ENCODE measurements at places on chromosomes 12 and 14. TPM values are rescaled to one million over a fixed set of nuclear protein-coding genes. Genes with fewer than 3 reads are reported as not detected.

GRCh38 chr12:124876171-124876570 lies 12.5 kb upstream of the SCARB1 start:
- DNase-seq: no peak

DNA sequence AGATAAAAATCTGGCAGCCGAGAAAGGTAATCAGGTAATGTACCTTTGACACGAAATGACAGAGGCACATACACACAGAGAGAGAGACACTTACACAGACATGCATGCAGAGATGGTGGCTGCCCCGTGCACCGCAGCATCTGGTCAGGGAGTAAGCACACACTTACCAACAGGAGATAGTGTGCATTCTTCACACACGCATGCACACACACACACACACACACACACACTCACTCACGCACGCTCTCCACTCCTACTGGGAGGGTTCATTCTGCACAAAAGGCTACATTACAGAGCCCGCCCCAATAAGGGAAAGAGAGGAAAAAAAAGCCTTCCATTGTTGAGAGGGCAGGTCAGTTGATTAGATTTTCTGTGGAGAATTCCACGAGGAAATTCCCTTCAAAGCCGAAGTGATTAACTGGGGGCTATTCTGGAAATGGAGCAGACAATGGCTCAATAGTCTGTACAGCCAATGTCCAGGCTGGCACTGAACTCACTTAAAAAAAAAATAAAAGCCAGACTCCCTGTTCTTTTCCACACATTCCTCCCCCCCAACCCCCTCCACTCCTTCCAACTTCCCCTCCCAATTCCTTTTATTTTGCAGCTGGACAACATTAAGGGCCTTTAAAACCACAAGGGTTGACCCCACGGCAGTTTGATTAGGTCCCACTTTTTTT lies 1.4 kb upstream of the SOX5 start:
- DNase-seq: no peak

HOXC10 gene
- total RNA-seq: not detected

DNA sequence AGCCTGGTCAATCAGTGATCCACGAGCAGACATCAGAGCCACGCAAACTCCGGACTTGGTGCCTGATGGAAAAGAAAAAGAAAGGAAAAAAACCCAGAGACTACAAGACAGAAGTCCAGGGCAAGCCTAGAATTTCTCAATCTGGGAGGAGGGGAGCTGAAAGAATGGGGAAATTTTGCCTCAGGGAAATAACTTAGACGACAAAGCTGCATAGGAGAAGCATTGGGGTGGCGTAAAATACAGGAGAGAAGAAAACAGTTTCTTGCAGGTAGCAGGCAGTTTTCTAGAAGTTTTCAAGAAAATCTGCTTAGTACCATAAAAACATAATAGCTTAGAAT lies 2.6 kb upstream of the SLC11A2 start:
- no peak for DNase-seq

C3AR1 gene
- 2.1 TPM for total RNA-seq

DNA sequence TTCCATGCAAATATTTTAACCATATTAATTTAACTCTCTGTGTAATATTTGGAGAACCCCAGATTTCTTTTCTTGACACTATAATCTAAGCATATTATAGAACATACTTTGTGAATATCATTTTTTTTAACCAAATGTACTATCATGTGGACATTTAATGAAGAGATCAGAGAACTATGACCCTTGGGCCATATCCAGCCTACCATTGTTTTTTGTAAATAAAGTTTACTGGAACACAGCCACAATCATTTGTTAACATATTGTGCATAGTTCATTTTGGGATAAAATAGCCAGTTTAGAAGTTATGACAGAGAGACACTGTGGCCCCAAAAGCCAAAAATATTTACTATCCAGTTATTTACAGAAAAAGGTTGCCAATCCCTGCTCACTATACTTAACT lies 338.2 kb downstream of the TMEM117 start:
- DNase-seq: no peak

- no peak for DNase-seq
Measured at GRCh38 chr12:131793243-131794022, 34.8 kb upstream of the MMP17 start.

GRCh38 chr12:4566474-4566873 lies 4.5 kb downstream of the DYRK4 start:
- no peak for DNase-seq

KCNC2 gene
- not detected for total RNA-seq

DNA sequence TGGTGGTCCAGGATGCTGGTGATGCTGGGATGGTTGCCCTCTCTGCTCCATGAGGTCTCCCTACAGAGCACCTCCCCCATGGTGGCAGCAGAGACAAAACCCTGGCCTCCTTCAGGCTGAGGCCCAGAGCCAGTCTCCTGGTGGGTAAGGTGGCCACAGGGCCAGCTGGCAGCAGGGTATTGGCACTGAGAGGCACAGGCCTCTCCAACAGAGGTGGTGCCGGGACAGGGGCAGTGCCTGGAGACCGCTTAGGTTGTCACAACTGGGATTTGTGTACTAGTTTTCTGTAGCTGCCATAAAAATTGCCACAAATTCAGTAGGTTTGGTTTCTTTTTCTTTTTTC lies 6.1 kb upstream of the MTA1 start:
- no peak for DNase-seq

PLBD1 gene
- total RNA-seq: 47.5 TPM

- DNase-seq: no peak
Measured at GRCh38 chr12:66647034-66647691, 31.7 kb downstream of the GRIP1 start.

BEGAIN gene
- 0.49 TPM for total RNA-seq

GRCh38 chr12:103547929-103548328 lies 39.1 kb upstream of the STAB2 start:
- DNase-seq: no peak

GPR65 gene
- total RNA-seq: 0.56 TPM

DNA sequence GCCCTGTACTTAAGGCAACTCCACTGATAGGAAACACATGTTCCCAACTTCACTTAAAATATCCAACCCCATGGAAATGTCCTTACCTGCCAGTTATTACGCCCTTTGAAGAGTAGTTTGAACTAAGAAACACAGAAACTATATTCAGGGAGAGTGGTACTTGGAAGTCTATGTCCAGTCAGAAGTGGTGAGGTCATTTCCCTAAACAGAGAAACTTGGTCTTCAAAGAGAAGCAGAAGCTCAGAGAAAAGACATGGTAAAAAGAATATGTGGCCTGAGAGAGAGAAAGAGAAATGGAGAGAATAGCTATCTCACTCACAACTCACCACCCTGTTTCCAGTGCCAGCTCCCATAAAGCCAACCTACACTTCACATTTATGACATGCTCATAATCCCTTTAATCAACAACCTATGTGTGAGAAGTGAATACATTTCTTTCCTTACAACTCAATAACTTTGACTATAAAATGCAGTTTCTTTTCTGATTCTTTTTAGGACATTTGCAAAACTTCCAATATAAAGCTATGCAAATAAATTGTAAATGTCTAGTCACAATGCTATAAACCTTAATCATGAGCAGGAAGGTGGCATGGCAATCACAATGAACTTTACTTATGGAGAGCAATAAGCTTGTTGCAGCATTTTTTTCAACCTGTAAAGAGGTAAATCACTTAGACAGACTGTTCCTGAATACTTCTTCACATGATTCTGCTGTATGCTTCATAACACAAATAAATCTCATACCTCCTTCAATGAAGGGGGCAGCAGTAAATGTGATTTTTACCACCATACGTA lies 67.1 kb downstream of the CPNE8 start:
- DNase-seq: no peak

GRCh38 chr12:58007875-58008274 lies 66.5 kb downstream of the ATP23 start:
- DNase-seq: no peak

- no peak for DNase-seq
Measured at GRCh38 chr14:56754921-56755320, 55.4 kb downstream of the OTX2 start.

OLR1 gene
- total RNA-seq: 0.35 TPM

KRT2 gene
- total RNA-seq: not detected

CLEC9A gene
- not detected for total RNA-seq

- DNase-seq: no peak
Measured at GRCh38 chr14:68822132-68822651, 29.3 kb upstream of the ZFP36L1 start.

GRCh38 chr14:92392711-92393110 lies 69.7 kb downstream of the SLC24A4 start:
- DNase-seq: no peak

LPAR5 gene
- total RNA-seq: 4.8 TPM

DNA sequence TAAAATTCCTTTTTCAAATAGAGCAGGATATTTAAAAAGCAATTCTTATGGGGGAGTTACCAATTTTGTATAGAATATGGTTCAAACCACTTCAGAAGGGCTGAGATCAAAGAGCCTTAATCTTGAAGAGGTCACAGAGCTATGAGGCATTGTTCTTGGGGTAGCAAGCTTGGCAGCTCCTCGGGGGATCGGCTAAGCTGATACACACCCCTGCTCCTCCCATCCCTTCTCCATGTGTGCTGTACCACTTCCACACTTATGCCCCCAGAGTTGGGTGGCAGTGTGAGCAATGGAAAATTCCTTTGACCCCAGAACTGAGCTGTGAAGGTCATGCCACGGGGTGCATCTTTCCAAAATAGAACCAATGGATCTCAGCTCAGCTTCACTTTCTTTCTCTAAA lies 15.0 kb upstream of the TMEM30B start:
- no peak for DNase-seq

DNA sequence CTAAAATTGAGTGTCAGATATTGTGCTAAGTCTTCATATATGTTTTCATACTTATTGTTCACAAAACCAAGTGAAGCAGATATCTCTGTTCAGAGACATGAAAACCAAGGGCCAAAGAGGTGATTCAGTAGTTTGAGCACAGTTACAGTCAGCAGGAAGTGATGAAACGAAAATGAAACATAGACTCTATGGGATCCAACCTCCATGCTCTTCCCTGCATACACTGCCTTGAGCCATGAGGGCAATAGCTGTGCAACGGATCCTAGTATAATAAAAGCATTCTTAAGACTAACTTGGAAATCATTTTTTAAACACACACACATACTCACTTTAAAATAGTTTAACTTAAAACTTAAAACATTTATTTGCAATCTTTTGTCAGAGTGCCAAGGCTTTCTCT lies 27.9 kb downstream of the ESR2 start:
- DNase-seq: no peak

GRCh38 chr12:30694412-30695198 lies 1.1 kb downstream of the IPO8 start:
- no peak for DNase-seq

- no peak for DNase-seq
Measured at GRCh38 chr14:50530358-50530757, 2.0 kb downstream of the MAP4K5 start.

ATL1 gene
- total RNA-seq: 1.7 TPM

- DNase-seq: no peak
Measured at GRCh38 chr12:54509617-54510016, 12.1 kb downstream of the NCKAP1L start.

- DNase-seq: no peak
Measured at GRCh38 chr12:53187145-53187899, 6.6 kb upstream of the CSAD start.

DNA sequence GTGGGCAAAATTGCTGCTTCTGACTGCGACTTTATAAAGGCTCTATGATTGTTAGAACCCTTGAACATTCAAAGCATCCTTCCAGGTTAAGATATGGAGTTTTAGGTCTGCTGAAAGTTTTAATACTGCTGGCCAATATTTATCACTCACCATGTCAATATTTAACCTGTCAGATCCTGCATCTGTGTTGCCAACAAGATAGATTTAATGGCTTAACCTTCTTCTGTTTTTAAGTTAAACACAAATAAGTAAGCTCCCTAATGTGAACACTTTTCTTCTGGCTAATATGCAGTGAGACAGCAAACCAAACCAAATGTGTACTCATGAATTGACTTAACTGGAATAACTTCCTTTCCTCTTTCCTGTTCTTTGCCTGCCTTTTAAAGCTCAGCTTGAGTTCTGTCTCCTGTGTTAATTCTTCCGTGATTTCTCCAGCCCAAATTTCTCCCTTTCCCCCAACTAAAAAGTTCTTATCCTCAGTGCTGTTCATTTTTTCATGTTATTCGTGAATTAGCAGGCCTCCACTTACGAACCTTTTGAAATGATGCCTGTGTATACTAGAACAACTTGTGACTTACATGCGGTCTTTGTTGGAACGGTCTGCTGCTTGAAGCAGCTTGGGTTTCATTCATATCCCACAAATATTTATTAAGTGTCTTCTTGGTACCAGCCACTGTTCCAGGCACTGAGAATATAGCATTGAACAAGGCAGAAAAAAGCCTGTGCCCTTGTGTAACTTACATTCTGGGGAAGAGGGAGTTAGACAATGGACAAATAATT lies 9.1 kb downstream of the FBXW8 start:
- no peak for DNase-seq

- no peak for DNase-seq
Measured at GRCh38 chr12:13049816-13050215, 5.6 kb downstream of the FAM234B start.

ALDH1L2 gene
- total RNA-seq: 2.3 TPM

HELB gene
- 1.1 TPM for total RNA-seq

- DNase-seq: peak; percentile 45
Measured at GRCh38 chr14:99718811-99719192, 34.7 kb downstream of the CYP46A1 start.

DNA sequence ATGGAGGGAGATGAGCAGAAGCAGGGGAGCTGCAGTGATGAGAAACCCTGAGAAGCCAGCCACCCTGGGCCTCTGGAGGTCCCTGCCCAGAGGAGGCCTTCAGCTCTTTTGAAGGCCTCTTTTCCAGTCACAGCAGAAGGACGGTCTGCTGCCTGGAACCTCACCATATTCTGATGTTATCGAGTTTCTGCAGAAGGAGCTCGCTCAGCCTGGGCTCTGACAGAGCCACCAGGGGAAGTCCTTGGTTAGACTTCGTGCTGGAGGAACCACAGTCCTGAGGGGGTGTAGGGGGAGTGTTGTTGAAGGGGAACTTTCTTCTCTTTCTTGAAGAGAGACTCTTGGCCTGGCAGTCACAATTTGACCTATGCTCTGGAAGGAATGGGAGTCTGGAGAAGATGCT lies 25.1 kb upstream of the BATF start:
- no peak for DNase-seq

- no peak for DNase-seq
Measured at GRCh38 chr12:24748326-24748725, 200.6 kb downstream of the BCAT1 start.

KLRD1 gene
- total RNA-seq: 0.47 TPM

CRIP1 gene
- 56.9 TPM for total RNA-seq

DNA sequence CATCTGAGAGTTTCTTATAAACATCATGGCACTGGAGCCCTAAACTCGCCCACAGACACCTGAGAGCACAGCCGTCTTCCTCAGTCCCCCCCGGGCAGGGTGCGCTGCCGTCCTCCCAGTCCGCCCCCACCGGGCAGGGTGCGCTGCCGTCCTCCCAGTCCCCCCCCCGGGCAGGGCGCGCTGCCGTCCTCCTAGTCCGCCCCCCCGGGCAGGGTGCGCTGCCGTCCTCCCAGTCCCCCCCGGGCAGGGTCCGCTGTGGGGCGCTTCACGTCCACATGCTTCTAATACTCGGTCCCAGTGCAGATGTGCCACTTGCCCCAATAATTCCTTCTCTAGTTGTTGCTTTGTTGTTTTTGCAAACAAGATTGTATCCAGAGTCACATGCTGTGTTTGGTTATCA lies 6.9 kb upstream of the ADSS1 start:
- no peak for DNase-seq
